Hypothalamus (tissue), 51 donors: ENCODE measurements at places on chromosomes 11 and 22.

DNA sequence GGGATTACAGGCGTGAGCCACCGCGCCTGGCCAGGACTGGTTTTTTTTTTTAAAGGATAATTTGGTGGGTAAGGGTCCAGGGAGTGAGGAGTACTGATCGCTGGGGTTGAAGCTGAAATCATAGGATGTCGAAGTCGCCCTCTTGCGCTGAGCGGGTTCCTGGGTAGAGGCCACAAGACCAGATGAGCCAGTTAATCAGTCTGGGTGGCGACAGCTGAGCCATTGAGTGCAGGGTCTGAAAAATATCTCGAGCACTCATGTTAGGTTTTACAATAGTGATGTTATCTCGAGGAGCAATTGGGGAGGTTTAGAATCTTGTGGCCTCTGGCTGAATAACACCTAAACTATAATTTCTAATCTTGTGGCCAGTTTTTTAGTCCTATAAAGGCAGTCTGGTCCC, 7.8 kb downstream of the APOL5 start:
- no peak for DNase-seq

DNA sequence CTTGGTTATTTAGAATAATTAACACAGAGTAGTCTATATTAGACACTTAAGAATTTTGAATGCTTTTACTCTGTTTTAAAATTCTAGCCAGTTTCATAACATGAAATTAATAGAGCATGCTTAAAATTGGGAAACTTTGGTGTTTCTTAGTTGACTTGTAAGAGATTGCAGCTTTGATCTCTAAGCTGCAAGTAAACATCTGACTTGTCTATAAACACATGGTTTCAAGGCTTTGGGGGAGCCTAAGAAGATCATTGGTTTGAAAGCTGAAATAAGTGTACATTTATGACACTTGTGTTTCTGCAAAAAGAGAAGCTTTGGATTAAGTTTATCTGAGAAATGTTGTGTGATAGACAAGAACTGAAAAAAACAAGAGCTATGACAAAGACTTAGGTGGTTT, 37.8 kb downstream of the YAP1 start:
- no peak for DNase-seq

DNA sequence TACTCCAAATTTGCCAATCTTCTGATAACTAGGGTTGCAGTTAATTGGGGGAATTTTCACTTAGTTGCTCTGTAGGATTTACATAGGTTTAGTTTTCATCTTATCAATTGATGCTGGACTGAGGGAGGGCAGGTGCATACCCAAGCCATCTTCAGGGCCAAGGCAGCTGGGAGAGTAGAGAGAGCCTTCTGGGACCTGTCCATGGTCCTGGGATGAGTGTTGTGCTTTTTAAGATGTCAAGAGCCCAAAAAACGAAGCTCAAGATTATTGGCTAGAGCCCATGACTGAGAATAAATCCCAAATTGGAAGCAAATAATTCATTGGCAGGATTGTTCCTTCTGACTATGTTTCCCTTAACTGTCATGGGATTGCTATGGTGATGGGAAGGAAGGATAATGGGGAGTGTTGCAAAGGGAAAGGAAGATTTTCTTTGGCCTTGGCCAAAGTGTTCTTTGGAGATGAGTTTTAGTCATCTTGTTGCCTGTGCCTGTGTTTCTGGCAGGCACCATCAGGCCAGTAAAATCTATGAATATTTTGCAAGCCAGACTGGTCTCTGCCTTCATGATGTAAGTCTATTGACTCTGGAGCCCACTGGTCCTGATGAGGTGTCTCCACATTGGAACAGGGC, 4.5 kb downstream of the SLC22A6 start:
- DNase-seq, result no peak

DNA sequence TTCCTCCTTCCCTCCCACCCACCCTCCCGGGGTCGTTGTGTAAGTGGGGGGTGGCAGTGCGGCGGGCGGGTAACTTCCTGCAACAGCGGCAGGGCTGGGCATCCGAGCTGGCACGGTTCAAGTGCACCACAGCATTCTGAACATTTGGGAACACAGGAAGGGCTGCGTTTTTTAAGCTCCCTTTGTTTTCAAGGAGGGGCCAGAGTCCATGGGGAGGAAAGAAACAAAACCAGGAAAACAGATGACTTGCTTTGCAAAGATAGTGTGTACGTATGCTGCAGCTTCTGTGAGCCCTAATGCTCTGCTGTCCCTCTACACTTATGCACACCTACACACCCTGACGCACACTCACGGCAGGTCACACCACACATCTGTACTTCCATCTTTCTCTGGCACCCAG, 152.5 kb downstream of the FBXO7 start:
- no peak for DNase-seq

GRCh38 chr11:29996016-29996415, 20.8 kb downstream of the KCNA4 start:
- DNase-seq, result no peak

GRCh38 chr11:119026970-119027369, 3.7 kb downstream of the SLC37A4 start:
- no peak for DNase-seq

DNA sequence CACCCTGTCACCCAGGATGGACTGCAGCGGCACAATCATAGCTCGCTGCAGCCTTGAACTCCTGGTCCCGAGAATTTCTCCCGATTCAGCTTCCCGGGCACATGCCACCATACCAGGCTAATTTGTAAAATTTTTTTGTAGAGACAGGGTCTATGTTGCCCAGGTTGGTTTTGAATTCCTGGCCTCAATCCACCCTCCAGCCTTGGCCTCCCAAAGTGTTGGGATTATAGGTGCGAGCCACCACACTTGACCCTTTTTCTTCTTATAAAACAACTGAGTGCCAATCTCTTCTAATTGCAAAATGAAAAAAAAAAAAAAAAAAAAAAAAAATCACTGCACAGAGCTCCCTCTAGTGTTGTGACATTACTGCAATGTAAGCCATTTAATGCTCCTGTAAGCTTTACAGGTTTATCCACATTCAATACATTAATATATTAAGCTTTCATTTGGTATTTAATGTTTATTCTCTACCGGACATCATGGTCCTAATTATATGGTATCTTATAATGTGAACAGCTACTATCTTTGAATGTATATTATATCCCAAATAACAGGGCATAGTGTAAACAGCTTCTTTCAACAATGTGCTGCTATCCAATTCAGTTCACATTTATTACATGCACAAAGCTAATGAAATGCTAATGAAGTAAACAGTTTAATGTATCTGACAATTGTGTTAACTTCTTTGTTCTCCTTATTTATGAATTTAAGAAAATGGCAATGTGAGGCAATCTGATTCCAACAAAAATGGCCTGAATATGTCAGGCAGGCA, 44.6 kb downstream of the COPB1 start:
- no peak for DNase-seq

GRCh38 chr22:29187831-29188230, 17.9 kb upstream of the EMID1 start:
- DNase-seq, result no peak

DNA sequence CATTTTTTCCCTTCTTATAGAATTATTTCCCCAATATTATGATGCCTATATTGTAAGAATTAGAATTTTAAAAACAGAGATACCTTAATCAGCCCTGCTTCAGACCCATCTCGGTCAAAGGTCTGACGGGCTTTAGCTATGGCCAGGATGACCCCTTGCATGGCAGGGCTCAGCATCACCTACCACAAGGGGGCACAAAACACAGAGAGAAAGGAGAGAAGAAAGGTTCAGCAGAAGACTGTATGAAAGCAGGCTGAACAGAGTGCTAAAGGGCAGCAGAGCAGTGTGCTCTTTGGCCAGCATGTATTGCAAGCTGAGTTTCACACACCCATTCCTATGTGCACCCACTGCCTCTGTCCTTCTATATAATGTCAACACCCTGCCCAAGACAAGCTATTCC, 26.8 kb downstream of the CLDN25 start:
- no peak for DNase-seq

DNA sequence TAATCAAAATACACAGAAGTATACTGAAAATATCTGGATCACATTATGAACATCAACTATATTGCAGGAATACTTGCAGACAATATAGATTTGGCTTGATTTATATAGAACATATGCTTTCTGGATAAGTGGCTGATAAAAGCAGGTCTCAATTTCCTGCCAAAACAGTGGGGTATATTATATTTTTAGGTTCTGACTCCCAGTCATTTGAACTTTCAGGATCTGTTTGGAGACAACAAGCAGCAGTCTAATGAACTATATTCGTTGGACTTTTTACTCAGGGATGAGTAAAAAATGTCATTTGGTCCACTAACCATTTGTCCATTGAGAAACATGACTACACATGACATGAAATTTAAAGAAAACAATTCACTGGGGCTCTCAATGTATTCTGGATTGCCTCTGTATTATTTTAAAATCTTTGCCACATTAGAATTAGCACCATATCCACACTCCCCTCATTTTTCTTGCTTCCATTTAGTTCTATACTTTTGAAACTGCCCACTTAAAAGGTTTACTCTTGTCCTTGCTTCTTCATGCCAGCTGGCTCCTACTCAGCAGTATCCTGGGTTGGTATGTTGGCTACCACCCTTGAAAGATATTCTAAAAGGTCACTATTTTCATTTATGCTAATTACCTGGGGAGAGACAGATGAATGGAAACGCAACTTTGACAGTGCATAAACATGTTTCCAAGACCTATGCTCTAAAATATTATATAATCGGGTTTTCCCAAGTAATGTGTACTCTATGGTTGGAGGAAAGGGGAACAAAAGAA, 153.0 kb downstream of the APOL5 start:
- DNase-seq, result no peak

DNA sequence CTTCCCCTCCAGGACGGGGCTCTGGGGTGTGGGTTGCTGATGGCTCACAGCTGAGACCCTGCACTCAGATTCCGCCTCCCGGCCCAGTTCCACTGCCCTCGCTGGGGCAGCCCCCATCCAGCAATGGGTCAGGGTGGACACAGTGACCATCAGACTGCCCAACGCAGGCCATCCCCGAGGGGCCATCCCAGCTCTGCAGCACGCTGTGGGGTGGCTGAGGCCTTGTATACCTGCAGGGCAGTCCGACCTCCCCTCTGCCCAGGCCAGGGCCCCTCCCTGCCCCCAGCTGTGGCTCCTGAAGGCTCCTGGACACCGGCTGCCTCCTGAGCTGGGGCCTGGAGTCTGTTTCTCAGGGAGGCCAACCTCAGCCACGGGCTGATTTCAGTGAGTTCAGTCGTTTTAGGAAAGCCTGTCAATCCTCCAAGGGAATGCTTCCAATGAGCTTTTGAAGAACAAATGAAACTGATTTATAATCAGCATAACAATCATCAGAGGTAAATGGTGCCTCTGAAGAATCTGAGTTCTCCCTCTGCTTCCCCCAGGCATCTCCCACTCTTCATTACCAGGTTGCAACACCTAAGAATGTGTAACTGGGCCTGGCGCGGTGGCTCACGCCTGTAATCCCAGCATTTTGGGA, 95.1 kb downstream of the CELSR1 start:
- no peak for DNase-seq

GRCh38 chr11:85884581-85885021, 29.4 kb downstream of the CCDC83 start:
- no peak for DNase-seq

DNA sequence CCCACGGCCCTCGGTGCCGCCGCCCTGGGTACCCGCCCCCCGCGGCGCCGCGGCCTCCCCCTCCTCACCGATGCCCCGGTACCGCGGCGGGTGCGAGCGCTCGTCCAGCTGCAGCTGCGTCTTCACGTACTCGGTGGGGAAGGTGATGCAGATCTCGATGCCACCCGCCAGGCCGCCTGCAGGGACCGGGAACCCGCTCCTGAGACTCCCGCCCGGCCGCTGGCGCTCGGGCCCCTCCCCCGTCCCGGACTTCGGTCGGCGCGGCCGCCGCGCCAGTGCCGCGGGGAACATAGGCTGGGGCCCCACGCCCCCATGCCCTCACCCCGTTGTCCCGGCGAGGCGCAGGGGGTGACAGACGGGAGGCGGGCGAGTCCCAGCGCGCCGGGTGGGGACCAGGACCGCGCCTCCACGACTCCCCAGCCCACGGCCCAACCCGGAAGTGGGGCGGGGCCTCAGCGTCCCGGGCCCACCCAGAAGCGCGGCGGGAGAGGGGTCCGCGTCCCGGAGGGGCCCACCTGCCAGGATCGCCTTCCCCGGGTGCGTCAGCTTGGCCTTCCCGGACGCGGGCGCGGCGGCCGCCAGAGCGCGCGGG, 375 bp downstream of the SLC25A1 start:
- no peak for DNase-seq

DNA sequence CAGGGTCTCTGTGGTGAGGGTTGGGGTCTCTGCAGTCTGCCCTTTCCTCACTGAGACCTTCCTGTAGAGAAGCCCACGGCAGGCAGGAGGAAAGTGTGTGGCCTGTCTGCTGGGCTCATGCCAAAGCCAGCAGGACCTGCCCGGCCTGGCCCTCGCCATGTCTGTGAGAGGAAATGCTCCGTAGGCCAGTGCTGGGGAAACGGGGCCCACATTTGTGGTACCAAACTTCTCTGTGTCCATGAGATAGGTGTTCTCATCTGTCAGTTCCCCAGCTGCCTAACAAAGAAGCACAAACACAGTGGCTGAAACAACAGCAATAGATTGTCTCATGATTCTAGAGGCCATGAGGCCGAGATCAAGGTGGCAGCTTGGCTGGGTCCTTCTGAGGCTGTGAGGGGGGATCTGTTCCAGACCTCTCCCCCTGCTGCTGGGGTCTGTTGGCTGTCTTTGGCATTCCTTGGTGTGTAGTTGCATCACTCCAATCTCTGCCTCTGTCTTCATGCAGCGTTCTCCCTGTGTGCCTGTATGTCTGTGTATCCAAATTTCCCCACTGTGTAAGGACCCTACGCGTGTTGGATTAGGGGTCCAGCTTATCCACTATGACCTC, 772.5 kb downstream of the TBC1D22A start:
- no peak for DNase-seq

DNA sequence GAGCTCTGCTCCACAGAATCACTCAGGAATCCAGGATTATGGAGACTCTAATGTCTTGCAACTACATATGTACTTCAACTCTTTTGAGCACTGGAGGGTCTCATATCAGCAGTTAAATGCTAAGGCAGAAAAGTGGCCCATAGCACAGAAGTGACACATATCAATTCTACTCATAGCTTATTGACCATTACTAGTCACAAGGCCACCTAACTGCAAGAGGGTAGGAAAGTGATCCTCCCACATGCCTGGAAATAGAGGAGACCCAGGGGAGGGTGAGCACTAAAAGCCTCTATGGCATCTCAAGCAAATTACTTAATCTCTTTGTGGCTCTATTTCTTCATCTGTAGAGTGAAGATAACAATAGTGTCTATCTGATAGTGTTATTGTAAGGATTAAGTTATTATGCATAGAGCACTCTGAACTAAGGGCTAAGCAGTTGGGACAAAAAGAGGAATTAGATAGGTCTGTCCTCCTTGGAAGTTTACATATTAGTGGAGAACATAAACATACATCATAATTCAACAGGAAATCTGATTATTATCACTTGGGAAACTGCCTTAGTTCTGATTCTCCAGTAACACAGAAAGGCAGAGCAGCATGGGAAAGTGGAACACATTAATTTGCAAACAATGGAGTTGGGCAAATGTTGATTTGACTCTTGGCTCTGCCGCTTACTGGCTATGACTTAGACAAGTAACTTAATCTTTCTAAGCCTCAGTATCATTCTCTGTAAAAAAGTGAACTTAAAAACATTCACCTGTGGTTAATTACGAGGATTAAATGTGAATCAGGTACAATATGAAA, 25.1 kb upstream of the USP47 start:
- no peak for DNase-seq
